ENCODE measurements at places on chromosomes 13 and 19.

GRCh38 chr19:48746738-48747575 is at the start of gene IZUMO1:
IZUMO1 (minus strand) TSS chr19:48746909; CDS start chr19:48745859, 1,050 bp downstream.
- peak; percentile 87 for DNase-seq

- no peak for DNase-seq
Measured at GRCh38 chr13:103192511-103193135, 126.4 kb upstream of the SLC10A2 start.

- DNase-seq = no peak
Measured at GRCh38 chr13:113002206-113002912, 33.3 kb downstream of the MCF2L start.

DNA sequence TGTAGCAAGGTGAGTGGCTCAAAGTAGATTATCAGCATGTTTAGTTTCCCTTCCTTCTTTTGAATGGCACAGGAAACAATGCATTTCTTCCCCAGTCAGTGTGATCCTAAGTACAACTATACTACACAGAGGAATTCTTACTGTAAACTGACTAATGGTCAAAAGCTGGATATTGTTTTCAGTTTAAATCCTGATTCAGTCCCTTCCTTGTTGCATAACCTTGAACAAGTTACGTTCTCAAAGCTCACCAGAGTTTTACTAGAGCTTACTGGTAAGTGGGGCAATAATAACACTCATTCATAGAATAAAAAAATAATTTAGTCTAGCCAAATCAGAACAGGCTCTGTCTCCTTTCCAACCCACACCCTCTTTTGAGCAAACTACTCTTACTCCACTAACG is 180.1 kb downstream of the POSTN start:
- DNase-seq = no peak

DNA sequence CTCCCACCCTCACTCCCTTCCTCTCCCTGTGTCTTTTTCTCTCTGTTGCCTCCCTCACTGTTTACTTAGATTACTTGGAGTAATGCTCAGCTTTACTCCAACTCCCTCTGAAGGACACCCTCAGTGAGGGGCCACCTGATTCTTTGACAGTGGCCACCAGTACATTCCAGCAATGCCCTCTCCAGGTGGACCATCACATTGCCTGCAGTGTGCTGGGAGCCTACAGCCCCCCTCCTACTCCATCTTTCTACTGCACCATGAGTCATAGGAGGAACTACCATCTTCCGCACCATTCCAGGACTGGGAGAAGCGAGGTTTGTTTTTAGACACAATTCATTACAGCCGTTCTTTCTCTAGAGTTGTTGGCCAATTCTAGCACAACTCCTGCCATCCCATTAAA is 96.6 kb upstream of the POSTN start:
- no peak for DNase-seq

DNA sequence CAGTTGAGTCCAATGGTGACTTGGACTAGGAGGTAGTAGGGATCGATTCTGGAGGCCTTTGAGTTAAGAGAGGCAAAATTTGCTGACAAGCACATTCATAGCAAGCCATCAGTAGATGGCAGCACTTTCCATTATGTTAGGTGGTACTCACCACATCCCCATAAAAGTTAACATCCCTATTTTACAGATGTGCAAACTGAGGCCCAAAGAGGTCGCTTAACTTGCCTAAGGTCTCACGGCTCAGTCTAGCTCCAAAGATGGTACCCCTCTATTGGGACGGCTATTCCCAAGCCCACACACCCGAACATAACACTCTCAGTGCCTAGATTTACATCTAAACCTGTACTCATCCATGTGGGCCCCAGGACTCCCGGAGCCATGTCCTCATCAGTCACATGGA is 21.5 kb upstream of the FOSB start:
- DNase-seq = no peak

- no peak for DNase-seq
Measured at GRCh38 chr19:39795001-39795400, 16.3 kb downstream of the LEUTX start.

- DNase-seq = no peak
Measured at GRCh38 chr19:4077007-4077374, 10.3 kb upstream of the ZBTB7A start.

DNA sequence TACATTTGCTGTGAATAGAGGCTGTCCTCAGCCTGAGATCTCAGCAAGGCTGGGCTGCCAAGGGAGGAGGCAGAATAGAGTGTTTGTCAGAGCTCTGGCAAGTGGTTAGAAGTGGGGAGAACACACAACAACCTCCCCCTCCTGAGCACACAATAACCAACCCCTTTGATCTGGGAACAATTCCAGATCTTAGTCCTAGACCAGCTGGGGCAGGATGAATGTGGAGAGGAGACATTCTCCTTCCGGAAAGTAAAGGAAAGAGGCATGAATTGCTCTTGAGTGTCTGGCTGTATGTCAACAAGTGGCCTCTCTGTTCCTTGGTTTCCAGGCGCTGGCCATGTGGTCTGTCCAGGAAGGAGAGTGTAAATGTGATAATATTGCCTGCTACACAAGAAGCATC is 114.9 kb upstream of the TMTC4 start:
- no peak for DNase-seq

DNA sequence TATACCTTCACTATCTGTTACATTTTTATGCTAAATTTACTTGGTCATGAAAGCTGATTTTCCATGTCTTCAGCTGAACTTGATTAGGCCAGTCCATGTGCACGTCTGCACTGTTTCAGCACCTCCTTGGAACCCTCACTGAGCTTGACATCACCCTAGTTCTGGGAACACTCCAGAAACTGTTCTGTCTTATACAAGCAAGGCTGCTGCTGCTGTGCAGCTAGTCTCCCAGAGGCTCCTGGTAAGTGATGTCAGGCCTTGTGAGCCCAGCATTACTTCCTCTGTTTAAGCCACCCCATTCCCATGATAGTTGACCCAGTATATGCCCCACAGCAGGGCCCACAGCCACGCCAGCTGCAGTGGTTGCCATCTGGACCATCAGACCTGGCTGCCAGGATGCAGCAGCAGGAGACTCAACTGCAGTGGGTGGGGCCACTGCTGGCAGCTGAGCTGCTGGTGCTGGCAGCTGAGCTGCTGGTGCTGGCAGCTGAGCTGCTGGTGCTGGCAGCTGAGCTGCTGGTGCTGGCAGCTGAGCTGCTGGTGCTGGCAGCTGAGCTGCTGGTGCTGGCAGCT is 90.5 kb upstream of the AKAP11 start:
- DNase-seq = no peak

GRCh38 chr13:73622381-73622780 is 511.8 kb downstream of the KLF12 start:
- no peak for DNase-seq

GRCh38 chr13:111857336-111857735 is 209.6 kb upstream of the SOX1 start:
- DNase-seq = no peak

DNA sequence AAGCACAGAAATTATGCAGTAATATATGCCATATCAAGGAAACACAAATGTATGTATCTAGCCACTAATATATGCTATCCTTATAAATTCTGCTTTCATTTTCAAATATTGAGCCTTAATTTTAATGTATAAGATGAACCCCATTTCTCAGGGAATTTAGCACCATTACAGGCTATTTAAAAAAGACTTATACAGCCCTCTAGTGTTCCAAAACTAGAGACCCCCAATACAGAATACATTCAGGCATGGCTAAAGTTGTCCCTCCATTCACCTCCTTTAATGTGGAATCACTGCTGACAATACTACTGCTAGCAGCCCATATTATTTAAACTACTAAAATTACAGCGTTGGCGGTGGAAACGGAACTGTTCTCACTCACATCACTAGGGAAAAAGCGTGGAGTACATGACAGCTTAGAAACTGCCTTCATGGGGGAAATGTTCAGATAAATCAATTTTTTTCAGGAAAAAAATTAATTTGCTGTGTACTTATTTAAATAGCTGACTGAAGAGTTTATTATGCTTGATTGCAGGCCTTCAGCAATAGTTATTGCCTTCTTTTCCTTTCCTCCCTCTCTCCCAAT is 541.0 kb downstream of the PCDH9 start:
- DNase-seq = no peak

- DNase-seq = peak; percentile 95
Measured at GRCh38 chr19:12162882-12163806, at the start of gene ZNF136. ZNF136 (plus strand) TSS chr19:12163096; CDS start chr19:12163204, 108 bp downstream.

GRCh38 chr13:51806566-51806965 is 2.6 kb upstream of the DHRS12 start:
- DNase-seq = no peak

DNA sequence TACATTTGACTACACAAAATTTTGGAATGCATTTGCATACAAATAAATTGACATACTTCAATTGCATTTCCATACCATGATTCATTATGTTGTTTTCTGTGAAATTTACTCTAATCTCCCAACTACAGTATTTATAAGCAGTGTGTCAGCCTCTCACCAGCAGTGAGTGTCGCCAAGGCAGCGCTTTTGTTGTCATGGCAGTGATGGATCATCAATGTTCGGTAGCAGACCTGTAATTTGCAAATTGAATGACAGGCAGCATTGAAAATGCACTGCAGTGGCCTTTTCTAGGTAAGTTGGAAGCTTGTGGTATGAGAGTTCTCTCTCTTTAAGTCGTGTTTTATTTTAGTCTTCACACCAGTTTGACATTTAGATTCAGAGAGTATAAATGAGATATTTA is 534.1 kb downstream of the PCDH17 start:
- no peak for DNase-seq

DNA sequence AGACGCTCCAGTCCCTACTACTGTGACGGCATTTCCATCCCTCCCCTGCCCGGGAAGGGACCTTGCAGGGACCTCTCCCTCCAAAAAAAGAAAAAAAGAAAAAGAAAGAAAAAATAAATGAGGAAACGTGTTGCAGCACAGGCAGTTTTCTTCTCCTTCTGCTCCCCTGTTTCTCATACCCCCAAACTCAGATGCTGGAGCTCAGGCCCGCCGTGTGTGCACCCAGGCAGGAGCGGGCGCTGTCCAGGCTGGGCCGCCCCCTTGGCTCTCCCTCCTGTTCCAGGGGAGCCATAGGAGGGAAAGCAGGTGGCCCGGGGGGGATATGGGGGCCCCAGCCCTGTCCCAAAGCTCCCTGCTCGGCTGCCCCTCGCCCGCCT is 5.8 kb downstream of the YIPF2 start:
- DNase-seq = no peak

DNA sequence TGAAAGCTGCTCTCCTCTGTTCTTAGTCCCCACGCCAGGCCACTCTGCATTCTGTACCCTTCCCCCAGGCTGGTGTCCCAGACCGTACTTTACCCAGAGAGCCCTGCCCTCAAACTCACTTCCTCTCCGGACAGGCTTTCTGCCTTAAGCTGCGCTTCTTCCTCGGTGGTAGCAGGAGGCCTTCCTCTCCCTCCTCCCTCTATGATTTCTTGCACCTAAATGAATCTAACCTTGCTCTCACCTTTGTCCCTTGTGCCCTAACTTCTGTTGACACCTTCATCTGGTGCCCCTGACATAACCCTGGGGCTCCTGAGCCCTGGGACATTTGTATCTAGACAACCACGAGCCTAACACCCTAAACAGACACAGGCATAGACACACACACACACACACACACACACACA is 29.6 kb upstream of the CEACAM21 start:
- no peak for DNase-seq

- peak; percentile 7 for DNase-seq
Measured at GRCh38 chr13:48155848-48156247, 60.9 kb upstream of the MED4 start.

DNA sequence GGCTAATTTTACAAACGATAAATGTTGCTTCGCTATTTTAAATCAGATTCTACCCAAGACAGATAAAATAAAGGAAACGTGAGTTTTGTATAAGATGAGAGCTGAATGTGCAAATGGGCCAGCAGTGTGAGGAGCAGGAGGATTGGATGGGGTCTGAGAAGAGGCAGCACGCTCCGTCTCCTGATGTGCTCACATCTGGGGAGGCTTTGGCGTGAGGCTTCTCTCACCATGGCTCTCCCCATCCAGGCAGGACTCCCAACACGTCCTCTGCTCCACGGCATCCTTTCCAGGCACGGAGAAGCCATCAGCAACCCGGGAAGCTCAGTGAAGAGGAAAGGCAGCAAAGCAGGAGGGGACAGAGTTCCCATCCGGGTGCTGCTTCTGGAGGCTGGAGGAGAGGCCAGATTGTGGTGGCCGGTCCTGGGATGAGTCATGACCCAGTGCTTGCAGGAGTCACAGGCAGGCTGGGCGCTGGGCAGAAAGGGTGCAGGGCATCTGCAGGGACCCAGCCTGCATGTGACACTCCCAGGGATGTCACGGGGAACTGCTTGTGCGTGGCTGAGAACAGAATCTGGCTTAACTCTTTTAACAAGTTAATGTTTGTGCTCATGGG is 47.5 kb downstream of the ZNF536 start:
- peak; percentile 53 for DNase-seq

DNA sequence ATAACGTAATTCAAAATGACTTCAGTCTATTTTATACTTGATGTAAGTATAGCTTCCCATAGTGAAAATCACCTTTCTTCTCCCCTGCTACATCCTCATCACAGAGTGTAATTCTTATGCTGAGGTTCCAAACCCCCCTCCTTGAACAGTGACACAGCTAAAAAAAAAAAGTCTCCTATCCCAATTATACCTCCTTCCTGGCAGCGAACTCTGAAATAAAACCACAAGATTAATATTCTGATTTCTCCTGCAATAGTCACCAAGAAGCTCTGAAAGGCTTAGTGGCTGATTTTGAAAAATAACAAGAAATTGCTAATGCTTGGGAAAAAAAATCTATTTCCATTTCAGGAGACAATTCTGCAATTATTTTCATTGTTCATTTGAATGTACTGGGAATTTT is 36.3 kb downstream of the EFNB2 start:
- DNase-seq = no peak

GRCh38 chr13:36807616-36808015 is 11.4 kb upstream of the RFXAP start:
- no peak for DNase-seq

GRCh38 chr19:4831304-4831978 is at the start of gene TICAM1:
TICAM1 (minus strand) TSS chr19:4831712; CDS start chr19:4818377, 13,335 bp downstream.
- peak; percentile 63 for DNase-seq

DNA sequence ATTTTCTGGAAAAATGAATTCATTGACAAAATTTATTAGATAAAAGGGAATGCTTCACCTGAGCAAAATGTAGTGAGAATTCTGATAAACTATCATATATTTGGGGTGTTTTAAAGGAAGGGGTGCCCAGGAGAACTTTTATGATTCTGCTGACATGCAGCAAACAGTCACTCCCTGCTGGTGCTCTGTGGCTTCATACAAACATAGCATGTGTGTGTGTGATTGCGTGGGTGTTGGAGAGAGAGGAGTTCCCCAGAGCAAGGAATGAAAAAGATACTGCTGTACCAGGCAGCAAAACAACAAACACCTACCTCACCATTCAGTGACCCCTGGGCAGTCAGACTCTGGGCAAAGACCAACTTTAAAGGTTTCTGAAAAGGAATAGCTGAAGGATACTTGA is 546.7 kb downstream of the RFC3 start:
- DNase-seq = no peak

DNA sequence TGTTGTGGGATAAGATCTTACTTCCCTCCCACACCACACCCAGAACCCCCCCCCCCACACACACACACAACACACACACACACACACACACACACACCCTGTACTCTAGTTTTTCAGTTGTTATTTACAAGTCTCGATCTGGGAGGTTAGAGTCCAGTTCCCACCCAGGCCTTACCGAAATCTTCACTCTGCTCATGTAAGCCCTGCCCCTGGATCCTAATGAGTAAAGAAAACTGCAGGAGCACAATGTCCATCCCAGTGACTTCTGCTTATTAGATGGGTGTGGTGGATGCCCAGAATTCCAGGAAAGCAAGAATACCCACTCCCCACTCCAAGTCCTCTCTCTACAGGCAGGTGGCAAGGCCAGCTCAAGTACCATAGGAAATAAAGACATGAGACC is 23.0 kb downstream of the STARD13 start:
- DNase-seq = no peak

- DNase-seq = no peak
Measured at GRCh38 chr13:43122791-43123190, 99.4 kb downstream of the DNAJC15 start.

Data from H54 (cell line).